ENCODE measurements at places on chromosomes 16 and 17. TPM values are rescaled to one million over a fixed set of nuclear protein-coding genes. Genes with fewer than 3 reads are reported as not detected.
A peak's percentile ranks its signal among the peaks of the same experiment; 100 is the strongest.

- DNase-seq: no peak
Observed at GRCh38 chr17:81302324-81302723, 7.2 kb upstream of the SLC38A10 start.

- DNase-seq: no peak
Observed at GRCh38 chr16:75351183-75351582, 82.1 kb downstream of the CFDP1 start.

- DNase-seq: no peak
Observed at GRCh38 chr17:65123757-65124675, 13.2 kb upstream of the RGS9 start.

DNA sequence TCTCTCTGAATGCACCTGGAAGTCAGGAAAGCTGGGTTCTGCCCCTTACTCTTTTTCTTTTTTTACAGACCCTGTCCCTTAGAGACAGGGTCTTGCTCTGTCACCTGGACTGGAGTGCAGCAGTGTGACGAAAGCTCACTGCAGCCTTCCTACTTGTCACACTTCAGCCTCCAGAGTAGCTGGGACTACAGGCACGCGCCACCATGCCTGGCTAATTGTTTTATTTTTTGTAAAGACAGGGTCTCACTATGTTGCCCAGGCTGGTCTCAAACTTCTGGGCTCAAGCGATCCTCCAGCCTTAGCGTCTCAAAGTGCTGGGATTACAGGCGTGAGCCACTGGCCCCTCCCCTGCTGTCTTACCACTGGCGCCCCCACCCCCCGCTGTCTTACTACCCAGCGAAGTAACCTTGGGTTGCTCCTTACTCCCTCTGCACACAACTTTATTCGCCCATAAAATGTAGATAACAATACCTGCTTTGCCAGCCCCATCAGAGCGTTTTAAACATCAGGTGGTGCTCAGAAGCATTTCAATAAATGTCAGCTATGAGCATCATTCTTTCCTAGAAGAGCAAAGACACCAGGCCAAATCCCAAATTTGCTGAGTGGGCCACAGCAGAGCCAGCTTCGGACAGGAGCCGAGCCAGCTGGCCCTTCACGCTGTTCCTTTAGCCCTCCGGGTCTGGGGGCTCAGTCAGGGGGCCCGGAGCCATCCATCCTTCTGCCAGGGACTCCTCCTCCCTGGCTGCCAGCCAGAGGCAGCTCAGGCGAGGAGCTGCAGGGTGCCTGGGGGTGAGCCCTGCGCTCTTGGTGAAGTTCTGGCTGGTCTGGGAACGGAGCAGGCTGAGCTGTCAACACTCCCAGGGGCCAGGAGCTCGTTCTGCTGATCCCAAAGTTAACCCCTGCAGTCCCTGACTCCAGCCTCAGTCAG, 24.4 kb downstream of the SRL start:
- peak; percentile 93 for DNase-seq

DNA sequence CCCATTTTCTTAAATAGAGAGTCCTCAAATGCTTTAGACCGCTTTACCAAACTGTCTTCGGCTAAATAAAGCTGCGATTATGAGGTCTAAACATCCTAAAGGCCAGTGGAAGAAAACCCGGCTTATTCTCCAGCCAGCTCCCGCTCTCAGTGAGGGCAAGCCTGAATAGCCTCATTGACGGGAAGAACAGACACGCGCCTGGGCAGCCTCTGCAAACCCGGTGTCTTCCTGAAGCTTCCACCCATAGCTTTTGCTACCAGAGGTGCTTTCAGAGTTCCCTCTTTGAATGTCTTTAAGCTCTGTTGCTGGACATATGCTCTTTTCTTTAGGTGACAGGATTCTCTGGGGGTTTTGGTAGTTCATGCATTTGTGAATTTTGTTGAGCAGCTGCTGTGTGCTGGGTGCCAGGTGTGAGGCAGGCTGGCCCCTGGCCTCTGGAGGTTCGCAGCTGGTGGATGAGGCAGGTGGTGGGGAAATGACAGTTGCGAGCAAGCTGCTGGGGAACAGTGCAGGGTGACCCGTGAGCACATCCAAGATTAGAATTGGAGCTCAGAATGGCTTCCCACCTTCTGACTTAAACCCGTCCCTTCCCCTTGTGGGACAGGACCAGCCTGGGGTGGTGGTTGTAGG, 44.7 kb downstream of the CRISPLD2 start:
- DNase-seq: no peak

DNA sequence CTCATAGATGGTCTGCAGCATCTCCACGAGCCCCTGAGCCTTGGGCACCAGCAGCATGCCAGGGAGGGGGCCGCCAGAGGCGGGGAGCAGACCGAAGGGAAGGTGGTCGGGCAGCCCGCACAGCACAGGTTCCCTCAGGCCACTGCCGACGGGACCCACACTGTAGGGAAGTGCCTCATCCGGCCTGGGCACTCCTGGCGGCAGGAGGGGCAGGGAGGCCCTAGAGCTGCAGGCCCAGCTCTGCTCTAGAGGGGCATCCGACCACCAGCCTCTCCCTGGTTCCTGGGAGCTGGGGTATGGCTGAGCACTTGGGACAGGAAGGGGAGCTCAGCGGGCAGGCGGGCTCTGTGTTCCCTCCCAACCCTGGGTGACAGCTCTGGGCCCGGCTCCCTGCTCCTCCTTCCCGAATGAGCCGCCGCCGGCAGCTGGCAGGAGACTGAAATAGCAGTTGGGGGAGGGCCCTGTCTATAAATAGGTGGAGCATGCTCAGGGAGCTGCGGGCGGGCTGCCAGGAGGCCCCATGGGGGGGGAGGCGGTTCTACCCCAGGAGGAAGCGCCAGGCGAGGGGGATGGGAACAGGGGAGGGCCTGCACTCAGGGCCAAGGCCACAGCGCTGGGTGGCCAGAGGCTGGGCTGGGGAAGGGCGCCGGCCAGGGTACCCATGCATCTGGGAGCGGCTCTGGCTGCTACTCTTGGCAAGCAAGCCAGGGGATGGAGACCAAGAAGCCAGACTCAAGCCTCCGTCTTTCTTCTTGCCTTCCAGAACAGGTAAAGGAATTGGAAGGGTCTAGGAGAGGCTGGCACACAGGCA, 12.4 kb downstream of the HDAC5 start:
- DNase-seq: peak; percentile 96

DNA sequence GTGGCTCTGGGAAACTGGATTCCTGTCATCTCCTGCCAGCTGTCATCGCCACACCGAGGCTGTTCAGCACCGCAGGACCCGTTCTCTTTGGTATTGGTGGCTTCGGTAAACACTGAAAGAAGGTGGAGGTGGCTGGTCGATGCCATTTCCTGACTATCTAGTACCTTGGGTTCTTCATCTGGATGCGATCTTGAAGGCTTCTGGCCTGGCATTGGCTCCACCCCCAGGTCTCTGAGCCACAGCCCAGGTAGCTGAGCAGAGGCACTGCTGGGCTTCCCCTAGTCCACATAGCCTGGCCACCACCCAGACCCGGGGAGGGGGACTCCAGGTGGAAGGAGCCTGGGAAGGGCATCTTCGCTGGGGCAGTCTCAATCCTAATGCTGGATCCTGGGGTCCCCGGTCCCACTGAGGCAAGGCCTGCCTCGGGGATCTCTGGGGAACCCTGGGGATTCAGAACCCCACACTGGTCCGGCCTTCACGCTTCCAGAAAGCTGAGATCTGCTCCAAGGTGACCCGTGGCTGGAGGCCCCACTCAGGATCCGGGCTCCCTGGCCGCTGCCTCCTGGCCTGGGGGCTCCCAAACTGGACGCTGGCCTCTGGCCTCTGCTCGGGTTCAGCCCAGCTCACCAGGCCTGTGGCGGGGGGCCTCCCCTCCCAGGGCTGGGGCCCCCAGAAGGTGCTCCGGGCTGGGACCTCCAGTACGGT, 1.8 kb downstream of the C16orf54 start:
- no peak for DNase-seq

The CCL22 gene
- 0.15 TPM for polyA plus RNA-seq

- DNase-seq: no peak
Observed at GRCh38 chr17:82085031-82085861, 12.8 kb downstream of the FASN start.

The CARD14 gene
- 2.3 TPM for polyA plus RNA-seq

DNA sequence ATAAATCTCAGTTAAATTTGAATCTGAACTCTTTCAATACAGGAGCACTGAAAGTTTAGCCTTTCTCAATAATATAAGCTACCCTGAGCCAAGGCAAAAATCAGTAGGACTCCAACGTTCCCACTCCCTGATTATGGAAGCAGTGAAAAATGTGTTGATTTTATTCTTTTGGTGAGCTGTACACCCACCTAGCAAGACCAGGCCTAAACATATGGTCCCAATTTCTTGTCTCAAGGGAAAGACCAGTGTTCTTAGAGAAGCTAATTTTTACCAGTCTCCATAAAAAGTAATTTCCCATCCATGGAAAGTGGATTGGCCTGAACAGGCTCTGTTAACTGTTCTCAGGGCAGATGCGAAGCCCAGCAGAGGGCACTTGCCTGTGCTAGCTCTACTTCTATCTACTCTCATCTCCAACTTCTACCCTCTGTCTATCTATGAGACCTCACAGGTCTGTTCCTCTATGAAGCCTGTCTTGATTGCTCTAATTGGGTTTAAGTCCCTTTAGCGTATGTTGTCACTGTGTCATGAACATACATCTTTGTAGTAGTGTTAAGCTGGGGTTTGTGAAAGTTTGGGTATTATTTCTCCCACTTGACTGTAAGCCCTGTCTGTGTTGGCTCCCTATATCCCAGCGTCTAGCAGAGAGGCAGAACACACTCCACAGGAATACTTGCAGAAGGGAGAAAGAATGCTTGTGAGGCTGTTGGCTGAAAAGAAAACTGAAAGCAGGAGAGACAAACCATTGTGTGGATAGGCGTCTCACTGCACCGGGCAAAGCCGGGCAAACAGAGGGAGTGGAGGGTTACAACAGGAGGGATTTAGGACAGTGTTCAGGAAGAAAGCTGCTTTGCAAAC, 167.1 kb upstream of the MAF start:
- peak; percentile 31 for DNase-seq

- no peak for DNase-seq
Observed at GRCh38 chr16:8551388-8552332, 38.7 kb downstream of the TMEM114 start.

The SLC16A11 gene
- polyA plus RNA-seq: 0.42 TPM

- no peak for DNase-seq
Observed at GRCh38 chr16:35743101-35743692, 2283.8 kb downstream of the TP53TG3F start.

DNA sequence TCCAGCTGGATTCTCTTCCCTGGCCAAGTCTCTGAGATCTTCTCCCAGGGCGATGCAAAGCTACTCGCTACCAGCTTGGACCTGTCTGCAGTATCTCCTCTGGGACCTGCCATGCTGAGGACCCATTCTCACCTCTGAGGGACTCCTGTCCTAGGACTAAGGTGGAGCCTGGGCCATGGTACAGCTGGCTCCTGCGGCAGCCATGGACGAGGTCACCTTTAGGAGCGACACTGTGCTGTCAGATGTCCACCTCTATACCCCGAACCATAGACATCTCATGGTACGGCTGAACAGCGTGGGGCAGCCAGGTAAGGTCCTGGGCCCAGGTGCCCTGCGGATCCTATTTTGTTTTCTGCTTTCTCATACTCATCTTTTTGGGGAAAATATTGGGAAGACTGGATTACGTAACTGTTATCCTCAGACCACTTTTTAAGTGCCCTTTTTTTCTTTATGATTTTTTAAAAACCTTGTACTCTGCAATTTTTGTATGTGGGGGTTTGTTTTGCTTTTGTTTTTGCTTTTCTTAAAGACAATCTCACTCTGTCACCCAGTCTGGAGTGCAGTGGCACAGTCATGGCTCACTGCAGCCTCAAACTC, 4.1 kb downstream of the METTL22 start:
- no peak for DNase-seq

- DNase-seq: no peak
Observed at GRCh38 chr17:61393550-61393903, 6.1 kb upstream of the TBX2 start.

DNA sequence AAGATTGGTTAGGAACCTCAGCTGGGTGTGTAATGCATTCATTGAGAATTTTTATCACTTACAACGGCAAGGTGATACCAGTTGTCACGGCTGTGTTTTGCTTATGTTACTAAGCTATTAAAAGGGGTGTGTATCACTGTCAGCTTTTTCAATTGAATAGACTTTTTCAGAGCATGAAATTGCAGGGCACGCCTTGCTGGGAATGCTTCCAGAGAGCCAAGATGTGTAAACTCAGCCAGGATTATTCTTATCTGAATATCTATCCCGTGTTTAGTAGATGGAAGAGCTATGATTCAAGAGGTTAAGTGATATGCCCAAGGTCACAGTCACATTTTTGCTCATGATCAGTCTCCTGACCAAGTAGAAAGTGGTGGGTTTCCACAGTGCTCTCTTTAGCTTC, 6.6 kb upstream of the TEKT3 start:
- DNase-seq: no peak

DNA sequence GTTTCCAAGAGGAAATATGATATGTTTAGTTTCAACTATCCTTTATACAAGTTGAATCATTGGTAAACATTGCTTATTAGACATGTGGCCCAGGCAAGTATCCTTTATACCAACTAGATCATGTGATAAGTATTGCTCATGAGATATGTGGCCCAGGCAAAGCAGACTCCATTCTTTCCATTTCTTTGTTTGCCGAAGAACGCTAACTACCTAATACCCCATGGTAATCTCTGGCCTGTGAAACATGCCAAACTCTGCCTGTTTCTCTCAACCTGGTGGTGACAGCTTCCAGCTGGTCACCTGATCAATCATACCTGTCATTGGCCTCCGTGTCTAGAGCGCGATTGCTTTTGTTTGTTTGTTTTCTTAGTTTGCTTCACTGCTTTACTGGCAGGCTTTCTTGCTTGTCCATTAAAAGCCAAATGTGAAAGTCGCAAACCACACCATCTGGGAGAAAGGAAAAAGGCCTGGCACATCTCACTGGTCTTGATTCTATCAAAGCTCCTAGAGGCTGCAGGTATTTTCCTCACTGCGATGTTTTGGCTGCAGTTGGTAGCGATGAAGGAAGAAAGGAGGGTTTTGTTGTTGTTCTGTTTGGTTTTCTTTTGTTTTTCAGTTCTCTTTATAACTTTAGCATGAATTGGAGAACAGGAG, 686.2 kb downstream of the KCNJ2 start:
- DNase-seq: no peak

DNA sequence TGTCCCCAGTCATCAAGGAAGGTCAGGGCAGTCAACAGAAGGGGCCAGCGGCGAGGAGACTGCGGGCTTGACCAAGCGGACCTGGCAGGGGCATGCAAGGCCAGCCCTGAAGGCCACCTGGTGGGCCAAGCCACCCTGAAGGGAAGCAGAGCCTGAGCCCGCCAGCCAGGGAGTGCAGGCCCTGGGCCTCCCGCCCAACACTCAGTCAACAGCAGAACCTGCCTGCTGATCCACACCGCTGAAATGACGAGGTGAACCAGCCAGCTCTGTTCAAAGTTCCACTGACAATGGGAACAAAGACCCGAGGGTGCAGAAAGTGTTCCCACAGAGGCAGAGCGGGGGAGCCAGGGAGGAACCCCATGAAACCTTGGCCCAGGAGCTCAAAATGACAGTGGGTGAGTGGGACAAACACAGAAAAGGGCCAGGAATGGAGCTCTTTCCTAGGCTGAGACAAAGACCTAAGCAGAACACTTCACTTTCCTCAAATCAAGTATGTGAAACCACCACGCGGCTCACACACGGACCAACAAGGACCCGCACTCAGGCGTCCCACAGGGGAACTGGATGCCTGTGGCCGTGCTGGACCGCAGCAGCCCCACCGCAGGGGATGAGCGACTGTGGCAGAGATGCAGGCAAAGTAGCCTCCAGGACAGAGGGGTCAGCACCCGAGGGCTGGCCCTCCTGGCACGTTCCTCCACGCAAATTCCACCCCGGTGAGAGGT, 12.0 kb downstream of the AXIN1 start:
- DNase-seq: no peak

The TTYH2 gene
- polyA plus RNA-seq: 11.7 TPM

The C16orf96 gene
- polyA plus RNA-seq: 0.54 TPM

Data from right lung (tissue), 10 donors.